ENCODE measurements at places on chromosomes 1 and 21.

GRCh38 chr21:42317341-42317741, 2.1 kb upstream of the TFF3 start:
- peak; percentile 70 for DNase-seq

DNA sequence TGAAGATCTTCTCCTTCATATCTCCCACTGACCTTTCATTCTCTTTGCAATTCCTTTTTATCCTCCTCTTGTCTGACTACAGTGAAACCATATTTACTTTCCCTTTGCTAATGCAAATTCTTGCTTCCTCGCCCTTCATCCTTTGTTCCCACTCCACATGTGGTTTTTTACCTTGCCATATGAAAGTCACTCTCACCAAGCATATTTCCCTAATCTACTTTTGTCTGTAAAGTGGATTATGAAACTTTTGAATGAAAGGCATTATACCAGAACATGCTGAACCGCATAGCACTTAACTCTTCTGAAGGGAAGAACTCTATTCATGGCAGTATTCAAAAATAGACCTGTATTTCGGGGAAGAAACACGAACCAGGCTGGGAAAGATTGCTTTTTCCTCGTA, 8.0 kb upstream of the TMPRSS15 start:
- no peak for DNase-seq

- no peak for DNase-seq
These were observed 25.7 kb downstream of the EPHA10 start for GRCh38 chr1:37739222-37739621.

DNA sequence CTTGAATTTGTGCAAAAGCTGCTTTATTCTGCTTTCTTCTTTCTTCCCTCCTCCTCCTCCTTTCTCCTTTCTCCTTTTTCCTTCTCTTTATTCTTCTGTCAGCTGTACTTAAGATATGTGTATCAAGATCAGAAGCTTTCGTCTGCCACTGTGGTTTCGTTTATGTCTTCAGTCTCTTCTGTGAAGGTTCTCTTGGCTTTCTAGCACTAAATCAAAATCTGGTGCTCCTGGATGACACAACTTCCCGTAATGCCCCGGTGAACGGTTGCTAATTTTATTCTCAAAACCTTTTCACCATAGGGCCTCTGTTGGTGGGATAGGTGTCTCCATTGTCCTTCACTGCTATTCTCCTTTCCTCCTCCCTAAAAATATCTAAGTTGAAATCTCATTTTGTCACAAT, 5.0 kb downstream of the ATF6 start:
- DNase-seq, result no peak

- no peak for DNase-seq
These were observed 60.4 kb upstream of the C1orf53 start for GRCh38 chr1:197841883-197842553.

- no peak for DNase-seq
These were observed 1470.7 kb upstream of the PRMT6 start for GRCh38 chr1:105585791-105586190.

DNA sequence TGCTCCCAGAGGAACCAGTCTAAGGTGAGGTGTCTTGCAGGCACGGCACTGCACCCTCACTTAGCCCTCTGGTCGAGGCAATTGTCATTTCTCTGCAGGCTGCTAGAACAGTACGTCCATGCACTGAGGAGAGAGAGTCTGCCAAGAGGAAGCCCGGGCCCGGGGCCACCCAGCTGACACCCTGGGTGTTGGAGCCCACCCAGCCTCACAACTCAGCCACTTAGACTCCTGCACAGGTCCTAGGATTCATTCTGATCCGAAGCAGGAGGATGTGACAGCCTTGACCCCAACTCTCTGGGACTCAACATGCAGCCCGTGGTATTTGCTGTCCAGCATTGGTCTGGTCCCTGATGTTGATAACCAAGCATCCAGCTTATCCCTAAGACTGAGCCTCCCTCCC, 111.9 kb downstream of the ADSS2 start:
- DNase-seq, result no peak

GRCh38 chr1:50103615-50104081, 5.1 kb upstream of the ELAVL4 start:
- peak; percentile 26 for DNase-seq

DNA sequence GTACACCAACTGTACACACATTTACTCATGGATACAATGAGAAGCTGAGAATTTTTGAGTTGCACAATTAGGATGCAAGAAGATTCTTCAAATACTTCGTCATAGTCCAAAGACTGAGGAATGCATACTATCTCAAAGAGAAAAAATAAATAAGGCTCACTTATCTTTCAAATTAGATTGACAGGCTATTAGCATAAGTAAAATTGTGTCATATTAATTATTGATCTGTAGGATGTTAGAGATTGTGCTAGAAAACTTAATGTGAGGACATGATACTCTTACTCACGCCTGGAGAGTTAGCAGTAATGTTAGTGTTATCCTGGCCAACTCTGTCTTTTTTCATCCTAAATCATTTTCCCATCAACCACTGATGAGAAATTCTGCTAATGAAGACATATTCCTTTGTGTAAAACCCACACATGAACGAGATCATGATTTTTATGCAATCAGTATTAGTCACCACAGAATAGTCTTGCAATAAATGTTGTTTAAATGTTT, 659.0 kb downstream of the LTN1 start:
- DNase-seq, result no peak

Data from DMS153 (cell line).